Ureter (tissue), 1 donor: ENCODE measurements at places on chromosomes 11 and 22.

- DNase-seq = no peak
Measured at GRCh38 chr22:50550395-50550794, 4.7 kb downstream of the KLHDC7B start.

- no peak for DNase-seq
Measured at GRCh38 chr11:104329078-104329665, 165.2 kb upstream of the PDGFD start.

DNA sequence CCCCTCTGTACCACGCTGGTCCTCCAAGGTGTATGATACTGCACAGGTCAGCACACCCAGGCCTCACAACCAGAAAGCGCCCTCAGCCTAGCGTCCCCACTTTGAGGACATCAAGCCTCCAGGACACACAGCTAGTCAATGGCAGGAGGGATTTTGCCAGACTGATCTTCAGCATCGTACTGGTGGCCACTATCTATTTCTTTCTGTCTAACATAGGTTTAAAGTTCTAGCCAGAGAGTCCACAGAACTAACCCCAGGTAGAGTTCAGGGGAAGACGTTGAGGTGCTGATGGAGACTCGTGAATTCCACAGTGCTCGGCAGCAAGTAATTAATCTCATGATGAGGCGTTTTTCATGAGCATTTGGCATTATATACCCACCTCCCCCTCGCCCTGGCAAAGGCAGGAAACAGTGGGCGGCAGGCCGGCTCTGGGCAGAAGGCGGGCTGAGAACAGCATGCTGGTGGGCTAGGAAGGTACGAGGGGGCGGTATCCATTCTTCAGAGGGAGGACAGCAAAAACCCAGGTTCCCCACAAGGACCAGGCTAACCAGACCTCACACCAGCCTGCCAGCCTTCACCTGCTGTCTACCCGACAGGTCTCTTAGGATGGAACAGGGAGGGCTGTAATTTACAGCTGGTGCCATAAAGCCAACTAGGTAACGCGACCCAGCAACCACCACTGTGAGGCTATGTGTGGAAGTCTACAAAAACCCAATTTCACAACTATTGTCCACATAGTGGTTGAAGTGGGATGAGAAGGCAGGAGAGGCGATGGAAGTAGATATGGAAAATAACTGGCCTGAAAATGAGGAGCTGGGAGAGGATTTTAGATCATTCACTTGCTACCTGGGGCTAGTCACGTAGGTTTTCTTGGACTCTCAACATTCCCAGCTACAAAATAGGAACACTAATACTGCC is 18.5 kb downstream of the MYH9 start:
- no peak for DNase-seq

GRCh38 chr22:48709453-48709852 is 1118.2 kb downstream of the BRD1 start:
- DNase-seq = no peak

- DNase-seq = no peak
Measured at GRCh38 chr11:86145439-86146156, 76.7 kb upstream of the PICALM start.

- DNase-seq = no peak
Measured at GRCh38 chr11:80441821-80442220, 1001.0 kb upstream of the TENM4 start.

DNA sequence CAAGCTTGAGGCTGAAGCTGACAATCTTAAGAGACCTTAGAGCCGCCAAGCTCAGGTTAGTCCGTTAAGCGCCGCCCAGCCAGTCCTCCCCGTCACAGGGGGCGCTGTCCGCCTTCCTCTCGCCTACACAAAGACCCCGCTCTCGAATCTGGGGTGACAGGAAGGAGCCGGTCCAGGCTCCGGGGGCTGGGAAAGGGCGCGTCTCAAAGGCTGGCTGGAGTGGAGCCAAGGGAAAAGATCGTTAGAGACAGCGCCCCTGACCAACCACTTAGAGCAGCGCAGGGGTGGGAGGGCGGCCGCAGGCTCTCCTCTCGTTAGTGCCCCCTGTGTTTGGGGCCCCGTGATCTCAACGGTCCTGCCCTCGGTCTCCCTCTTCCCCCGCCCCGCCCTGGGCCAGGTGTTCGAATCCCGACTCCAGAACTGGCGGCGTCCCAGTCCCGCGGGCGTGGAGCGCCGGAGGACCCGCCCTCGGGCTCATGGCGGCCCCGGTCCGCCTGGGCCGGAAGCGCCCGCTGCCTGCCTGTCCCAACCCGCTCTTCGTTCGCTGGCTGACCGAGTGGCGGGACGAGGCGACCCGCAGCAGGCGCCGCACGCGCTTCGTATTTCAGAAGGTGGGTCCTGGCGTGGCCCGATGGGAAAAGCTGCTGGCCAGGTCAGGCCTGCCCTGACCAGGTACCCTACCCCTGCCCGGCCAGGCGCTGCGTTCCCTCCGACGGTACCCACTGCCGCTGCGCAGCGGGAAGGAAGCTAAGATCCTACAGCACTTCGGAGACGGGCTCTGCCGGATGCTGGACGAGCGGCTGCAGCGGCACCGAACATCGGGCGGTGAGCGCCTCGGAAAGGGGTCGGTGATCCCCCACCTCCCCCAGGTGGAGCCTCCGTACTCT is at the start of gene MUS81:
TSS of gene MUS81 (plus strand) at position 156 of the 887 bp plus-strand sequence. CDS start at position 477, 321 bp downstream.
- DNase-seq = peak; percentile 99

DNA sequence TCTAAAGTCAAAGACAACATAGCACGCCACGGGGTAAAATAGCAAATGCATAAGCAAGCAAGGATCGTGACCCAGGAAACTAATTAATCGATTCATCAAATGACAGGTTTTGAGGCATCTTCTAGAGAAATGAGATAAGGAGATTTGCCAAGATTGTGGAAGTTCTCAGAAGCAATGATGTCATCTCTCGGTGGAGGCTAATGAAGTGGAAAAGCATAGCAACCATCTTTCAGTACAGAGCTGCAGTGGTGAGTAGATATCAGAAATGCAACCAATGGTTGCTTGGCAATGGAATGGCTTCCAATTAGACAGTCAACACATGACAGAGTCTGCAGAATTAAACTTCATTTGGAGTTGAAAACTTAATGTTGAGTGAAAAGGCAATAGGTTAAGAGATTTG is 116.0 kb downstream of the KIRREL3 start:
- no peak for DNase-seq

DNA sequence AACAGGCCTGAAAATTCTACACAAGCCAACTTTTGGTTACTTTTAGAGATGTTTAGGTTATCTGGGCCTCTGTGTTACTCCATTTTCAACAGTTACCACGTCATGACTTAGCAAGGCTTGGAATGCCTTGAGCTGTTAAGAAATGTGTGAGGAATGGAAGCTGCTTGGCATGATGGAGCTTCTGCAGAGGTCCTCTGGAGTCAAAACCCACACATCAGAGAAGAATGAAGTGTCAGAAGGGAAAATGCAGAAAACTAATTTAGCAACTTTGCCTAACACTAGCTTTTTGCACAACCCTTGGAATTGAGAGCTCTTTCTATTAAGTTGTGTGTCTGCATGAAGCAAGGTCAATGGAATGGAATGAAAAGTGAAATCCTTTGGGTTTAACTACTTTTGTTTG is 27.4 kb downstream of the FAT3 start:
- DNase-seq = no peak

DNA sequence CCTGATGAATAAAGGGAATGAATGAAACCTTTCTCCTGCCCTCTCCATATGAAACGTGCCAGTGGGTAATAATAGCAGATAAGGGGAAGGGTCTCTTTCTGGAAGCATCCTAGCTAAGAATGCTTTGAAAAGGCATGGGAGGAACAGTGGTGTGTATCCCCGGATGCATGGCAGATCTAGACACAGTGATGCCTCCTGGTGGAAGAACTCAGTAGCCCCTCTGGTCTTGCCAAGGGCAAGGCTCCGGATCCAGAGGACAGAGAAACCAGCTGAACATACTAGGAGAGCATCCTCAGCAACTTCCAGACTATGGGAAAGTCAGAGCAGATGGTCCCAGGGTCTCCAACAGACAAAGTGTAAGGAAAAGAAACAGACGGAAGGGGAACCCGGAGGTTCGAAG is 6.4 kb downstream of the BAIAP2L2 start:
- no peak for DNase-seq

- DNase-seq = no peak
Measured at GRCh38 chr11:27717801-27718229, 17.6 kb upstream of the BDNF start.

DNA sequence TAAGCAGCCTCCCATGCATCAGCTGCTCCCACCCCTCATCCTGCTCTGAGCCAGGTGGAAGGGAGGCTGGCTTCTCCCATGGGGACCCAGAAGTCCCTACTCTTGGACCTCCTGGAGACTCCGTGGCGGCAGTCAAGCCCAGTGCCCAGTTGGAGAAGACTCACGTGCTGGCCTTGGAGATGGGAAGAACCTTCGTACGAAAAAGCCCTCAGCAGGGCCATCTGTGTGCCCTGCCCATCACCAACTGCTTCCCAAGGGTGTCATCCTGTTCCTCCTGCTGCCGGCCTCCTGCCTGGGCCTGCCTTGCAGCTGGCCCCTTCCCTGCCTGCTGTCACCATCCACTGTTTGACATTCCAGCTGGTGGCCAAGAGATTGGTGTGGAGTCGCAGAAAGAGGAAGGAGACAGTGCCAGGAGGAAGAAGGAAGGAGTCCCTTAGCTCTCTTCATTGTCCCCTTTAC is 28.0 kb downstream of the ARHGAP1 start:
- no peak for DNase-seq

GRCh38 chr11:112513417-112513816 is 252.8 kb upstream of the PLET1 start:
- no peak for DNase-seq

DNA sequence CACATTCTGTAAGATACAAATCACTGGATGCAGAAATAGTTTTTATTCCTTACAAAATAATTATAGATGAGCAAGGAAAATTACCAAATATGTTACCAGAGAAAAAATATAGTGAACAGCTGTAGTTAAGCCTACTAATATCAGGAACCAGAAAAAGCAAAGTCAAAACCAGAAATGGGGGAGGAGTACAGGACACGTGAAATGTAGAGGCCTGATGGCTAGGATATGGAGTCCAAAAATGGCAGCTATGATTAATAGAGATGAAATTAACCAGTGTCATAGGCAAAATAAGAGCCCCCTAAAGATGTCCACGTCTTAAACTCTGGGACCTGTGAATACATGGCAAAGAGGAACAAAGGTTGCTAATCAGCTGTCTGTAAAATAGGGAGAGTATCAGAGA is 34.1 kb downstream of the MRE11 start:
- DNase-seq = no peak

DNA sequence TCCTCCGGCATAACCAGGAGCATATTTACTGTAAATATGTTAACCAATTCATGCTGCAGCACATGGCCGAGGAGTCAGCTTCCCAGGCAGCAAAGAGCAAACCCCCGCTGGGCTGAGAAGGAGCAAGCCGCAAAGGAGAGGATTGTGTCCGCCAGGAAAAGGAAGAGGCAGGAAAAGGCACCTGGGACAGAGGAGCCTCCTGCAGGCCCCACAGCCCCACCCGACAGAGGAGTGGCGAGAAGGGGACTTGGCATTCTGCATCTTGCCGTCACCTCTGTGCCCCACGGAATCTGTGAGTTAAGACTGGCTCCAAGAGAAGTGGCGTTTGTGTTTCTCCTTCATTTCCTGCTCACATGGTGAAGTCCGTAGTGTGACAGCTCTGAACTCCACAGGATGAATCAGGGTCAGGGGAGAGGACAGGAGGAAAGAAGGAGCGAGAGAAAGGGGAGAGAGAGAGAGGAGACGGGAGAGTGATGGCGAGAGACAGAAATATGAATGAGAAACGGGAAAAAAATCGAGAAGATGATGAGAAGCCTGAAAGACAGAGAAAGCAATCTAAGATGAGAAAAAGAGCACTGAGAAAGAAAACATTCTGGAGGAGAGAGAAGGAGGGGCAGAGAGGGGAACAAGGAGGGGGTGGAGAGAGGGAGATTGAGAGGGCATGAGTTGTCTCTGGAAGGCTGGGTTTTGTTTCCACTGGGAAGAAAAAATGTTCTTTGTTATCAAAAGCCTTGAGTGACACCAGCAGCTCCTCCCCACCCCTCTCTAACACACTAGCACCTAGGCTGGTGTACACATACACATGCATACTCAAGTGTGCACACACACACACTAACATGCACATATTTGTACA is 489.6 kb downstream of the MN1 start:
- DNase-seq = no peak

DNA sequence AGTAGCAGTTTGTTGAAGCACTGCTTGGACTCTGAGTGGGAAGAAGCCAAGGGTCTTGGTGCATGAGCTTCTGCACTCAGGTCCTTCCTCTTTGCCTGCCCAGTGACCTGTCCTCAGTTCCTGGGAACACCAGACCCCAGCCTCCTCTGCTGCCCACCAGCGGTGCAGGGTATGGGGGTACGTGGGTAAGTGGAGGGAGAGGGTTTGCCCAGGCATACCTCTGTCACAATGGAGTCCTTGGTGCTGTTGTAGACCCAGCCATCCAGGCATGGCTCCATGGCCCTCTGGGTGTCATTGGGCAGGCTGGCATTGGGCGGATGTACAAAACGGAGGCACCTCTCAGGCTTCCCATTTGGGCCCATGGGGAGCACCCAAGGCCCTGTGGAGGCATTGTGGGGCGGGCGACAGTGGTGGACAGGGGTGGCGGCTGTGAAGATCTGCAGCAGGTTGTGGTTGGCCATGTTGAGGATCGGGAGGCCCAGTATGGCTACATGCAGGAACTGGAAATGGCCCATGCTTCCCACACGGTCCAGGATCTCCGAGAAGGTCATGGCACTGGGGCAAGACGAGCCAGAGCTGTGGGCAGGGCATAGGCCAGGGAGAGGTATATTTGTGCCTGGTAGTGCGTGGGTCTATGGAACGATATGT is 1.1 kb downstream of the SLC22A8 start:
- no peak for DNase-seq

GRCh38 chr11:47408598-47409439 is 429 bp downstream of the SLC39A13 start:
- DNase-seq = peak; percentile 68

GRCh38 chr11:86551288-86552092 is 120.9 kb downstream of the ME3 start:
- DNase-seq = no peak

DNA sequence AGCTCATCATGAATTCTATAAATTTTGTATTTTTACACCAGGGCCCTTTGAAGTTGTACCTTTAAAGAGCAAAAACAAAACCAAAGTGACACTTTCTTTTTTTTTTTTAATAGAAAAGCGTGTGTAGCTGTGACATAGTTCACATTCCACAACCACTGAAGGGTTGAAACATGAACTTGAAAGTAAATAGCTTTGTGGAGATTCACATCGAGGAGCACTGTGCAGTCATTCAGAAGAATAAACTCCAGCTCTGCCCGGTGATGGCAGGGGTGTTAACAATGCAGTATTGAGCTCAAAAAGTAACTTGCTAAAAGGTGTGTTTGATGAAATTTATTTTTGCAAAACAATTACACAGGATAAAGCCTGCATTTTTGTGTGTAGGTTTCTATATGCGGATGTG is 1166.2 kb downstream of the TBC1D22A start:
- DNase-seq = peak; percentile 5

- DNase-seq = no peak
Measured at GRCh38 chr11:130785380-130786116, 130.7 kb downstream of the SNX19 start.
